MCF 10A (cell line): ENCODE measurements at places on chromosomes 6 and 20. TPM values are rescaled to one million over a fixed set of nuclear protein-coding genes. Genes with fewer than 3 reads are reported as not detected.

- no peak overlapping the region for H3K27ac ChIP-seq
- no peaks in the 10 kb centered on the region for H3K36me3 ChIP-seq
- H3K27me3 ChIP-seq: no peaks in the 10 kb centered on the region
- no peak overlapping the region for H3K4me3 ChIP-seq
Observed at GRCh38 chr6:65546894-65547293, 160.1 kb downstream of the EYS start.

FANCE gene
- total RNA-seq: 12.3 and 13.3 TPM in 2 replicates

- H3K4me1 ChIP-seq: no peaks in the 10 kb centered on the region
- no peak for DNase-seq
- no peaks in the 10 kb centered on the region for H3K36me3 ChIP-seq
- H3K27me3 ChIP-seq: peaks cover 3% of the 10 kb centered on the region
- H3K4me3 ChIP-seq: no peak overlapping the region
- H3K27ac ChIP-seq: no peak overlapping the region
Observed at GRCh38 chr20:4281258-4282055, 266.1 kb upstream of the RNF24 start.

CCNC gene
- 54.0 and 76.5 TPM in 2 replicates for total RNA-seq

GRCh38 chr6:23137611-23138010, 568.2 kb downstream of the HDGFL1 start:
- DNase-seq: no peak
- no peaks in the 10 kb centered on the region for H3K4me1 ChIP-seq
- H3K36me3 ChIP-seq: no peaks in the 10 kb centered on the region
- H3K27ac ChIP-seq: no peak overlapping the region
- H3K4me3 ChIP-seq: no peak overlapping the region

- peaks cover 27% of the 10 kb centered on the region for H3K27me3 ChIP-seq
- H3K4me1 ChIP-seq: peaks cover 11% of the 10 kb centered on the region
- DNase-seq: peak; percentile 86
- no peaks in the 10 kb centered on the region for H3K36me3 ChIP-seq
Observed at GRCh38 chr6:16901782-16902181, 140.5 kb upstream of the ATXN1 start.

DNA sequence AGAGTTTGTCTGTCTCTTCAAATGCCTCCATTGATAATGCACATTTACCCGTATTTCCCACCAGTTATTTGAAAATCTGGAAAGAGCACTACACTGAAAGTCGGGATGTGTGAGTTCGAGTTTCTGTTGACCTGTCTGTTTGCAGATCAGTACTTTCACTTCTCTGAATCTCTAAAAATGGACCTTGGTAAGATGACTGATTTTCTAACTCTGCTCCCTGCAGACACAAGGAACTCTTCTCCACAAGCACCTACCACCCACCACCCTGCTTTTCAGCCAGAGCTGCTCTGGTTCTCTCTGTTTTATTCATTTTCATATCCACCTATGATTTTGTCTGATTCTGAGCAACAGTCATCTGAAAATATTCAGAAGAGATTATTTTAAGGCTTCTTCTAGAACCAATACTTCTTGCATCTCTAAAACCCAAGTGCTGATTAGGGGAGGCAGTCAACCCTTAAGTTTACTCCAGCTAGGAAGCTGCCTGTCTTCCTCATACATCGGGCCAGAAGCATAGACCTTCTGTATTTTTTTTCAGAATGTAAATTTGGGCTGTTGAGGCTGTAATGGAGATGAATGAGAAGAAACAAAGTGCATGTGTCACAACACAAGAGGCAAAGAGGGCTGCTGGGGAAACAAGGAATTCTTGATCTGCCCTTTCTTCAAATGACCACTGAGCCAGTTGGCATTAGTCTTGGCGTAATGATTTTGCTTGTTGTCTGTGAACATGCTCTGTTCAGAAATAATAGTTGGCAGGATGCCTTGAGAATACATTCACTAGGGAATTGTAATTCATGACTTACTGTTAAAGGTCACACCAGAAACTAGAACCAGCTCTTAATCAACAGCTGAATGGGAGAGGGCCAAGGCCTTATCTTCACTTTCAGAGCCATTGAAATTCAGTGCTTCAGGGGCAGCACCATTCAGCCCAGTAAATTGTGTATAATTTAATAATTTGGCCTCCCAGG, 85.4 kb upstream of the MYLIP start:
- no peaks in the 10 kb centered on the region for H3K36me3 ChIP-seq
- no peak overlapping the region for H3K4me3 ChIP-seq
- no peak overlapping the region for H3K27ac ChIP-seq

DNA sequence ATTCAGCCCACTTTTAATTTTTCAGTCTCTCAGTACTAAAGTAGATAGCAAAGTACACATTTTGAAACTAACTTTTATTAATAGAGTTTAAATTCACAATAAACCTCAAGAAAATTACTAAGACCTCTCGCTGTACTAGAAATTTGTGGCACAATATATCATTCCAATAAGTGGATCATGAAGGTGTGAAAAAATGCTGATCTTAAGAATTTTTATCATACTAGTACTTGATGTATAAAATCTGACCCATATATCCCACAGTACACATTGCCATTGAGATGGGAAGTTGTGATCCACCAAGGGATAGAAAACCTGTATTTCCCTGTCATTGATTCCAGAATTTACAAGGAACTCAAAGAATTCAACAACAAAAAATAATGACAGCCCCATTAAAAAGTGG, 85.7 kb downstream of the DCDC2 start:
- H3K36me3 ChIP-seq: no peaks in the 10 kb centered on the region
- H3K4me3 ChIP-seq: no peak overlapping the region
- peaks cover 9% of the 10 kb centered on the region for H3K4me1 ChIP-seq
- no peak for DNase-seq
- H3K27ac ChIP-seq: no peak overlapping the region

GRCh38 chr6:110180228-110181008, at the start of gene CDC40:
Gene CDC40 (plus strand): TSS chr6:110180427. CDS start chr6:110180445, 18 bp downstream.
- H3K27ac ChIP-seq: no peak within 1 kb of the TSS
- H3K4me1 ChIP-seq: peaks cover 9% of the 10 kb centered on the region
- no peaks in the 10 kb centered on the region for H3K27me3 ChIP-seq
- no peak for DNase-seq

- H3K27me3 ChIP-seq: no peaks in the 10 kb centered on the region
- DNase-seq: peak; percentile 68
- H3K4me3 ChIP-seq: no peak overlapping the region
- H3K36me3 ChIP-seq: peaks cover 35% of the 10 kb centered on the region
- H3K27ac ChIP-seq: peak overlapping the region; percentile 6
- H3K4me1 ChIP-seq: peaks cover 57% of the 10 kb centered on the region
Observed at GRCh38 chr20:50913690-50914375, 17.4 kb downstream of the ADNP start.

SLC25A27 gene
- 21.7 and 36.9 TPM in 2 replicates for total RNA-seq

- H3K27ac ChIP-seq: no peak overlapping the region
- DNase-seq: no peak
- no peaks in the 10 kb centered on the region for H3K27me3 ChIP-seq
Observed at GRCh38 chr6:56509031-56509430, 133.7 kb downstream of the DST start.

DNA sequence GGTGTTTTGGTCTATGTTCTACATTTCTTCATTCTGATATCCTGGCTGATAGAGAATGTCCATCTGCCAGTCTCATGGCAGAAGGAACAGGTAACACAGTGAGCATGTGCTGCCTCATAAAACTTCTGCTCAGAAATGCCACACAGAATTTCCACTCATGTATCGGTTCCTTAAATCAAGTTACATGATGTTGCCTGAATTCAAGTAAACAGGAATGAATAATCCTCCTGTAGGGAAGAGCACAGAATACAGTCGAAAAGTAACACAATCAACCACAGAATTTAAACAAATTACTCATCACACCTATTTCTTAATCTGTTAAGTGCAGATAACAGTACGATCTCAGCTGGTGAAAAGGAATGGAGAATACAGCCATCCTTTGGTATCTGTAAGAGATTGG, 74.7 kb downstream of the FAM217A start:
- H3K27me3 ChIP-seq: no peaks in the 10 kb centered on the region
- no peak overlapping the region for H3K4me3 ChIP-seq
- no peak for DNase-seq
- peaks cover 6% of the 10 kb centered on the region for H3K4me1 ChIP-seq
- H3K27ac ChIP-seq: no peak overlapping the region

TSHZ2 gene
- total RNA-seq: 1.6 and 2.3 TPM in 2 replicates

PRDM13 gene
- not detected in 2 replicates for total RNA-seq

NOTCH4 gene
- not detected in 2 replicates for total RNA-seq

SLX4IP gene
- 11.2 and 12.9 TPM in 2 replicates for total RNA-seq

DNA sequence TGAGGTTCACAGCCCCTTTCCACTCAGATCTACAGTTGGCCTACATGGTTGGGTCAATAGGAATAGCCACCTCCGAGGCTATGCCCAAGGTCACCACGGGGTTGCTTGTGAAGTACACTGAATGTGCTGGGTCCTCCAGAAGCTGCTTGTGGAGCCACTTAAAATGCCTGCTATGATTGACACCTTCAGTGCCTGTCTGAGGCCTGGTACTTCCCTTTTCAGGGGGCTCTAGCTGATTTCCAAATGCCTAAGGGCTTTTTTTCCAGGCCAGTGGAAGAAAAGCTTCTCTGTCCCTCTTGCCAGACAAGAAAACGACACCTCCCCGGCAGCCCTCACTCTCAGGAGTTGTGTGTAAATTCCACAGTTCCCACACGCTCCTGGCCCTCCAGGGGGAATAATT, 6.3 kb upstream of the NXT1 start:
- DNase-seq: no peak
- H3K4me1 ChIP-seq: peaks cover 3% of the 10 kb centered on the region
- H3K27me3 ChIP-seq: no peaks in the 10 kb centered on the region
- no peak overlapping the region for H3K4me3 ChIP-seq
- H3K27ac ChIP-seq: no peak overlapping the region

C20orf141 gene
- not detected in 2 replicates for total RNA-seq

- H3K36me3 ChIP-seq: peaks cover 17% of the 10 kb centered on the region
- no peaks in the 10 kb centered on the region for H3K27me3 ChIP-seq
- H3K4me1 ChIP-seq: peaks cover 15% of the 10 kb centered on the region
Observed at GRCh38 chr6:46653439-46654195, 842 bp downstream of the SLC25A27 start.

DNA sequence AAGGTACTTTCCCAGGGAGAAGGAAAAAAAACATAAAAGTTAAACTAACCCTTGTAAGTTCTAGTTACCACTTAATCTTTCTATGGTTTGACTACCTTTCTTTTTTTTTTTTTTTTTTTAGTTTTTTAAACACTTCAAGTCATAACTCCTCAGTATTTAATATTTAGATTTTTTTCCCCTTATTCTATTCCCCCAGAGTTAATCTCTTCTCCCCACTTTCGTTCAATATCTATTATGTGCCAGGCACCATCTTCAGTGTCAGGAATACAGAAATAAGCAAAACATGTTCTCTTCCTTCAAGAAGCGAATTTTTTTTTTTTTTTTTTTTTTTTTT, 62.0 kb upstream of the LOC128125822 start:
- peak overlapping the region; percentile 42 for H3K27ac ChIP-seq
- H3K4me1 ChIP-seq: peaks cover 9% of the 10 kb centered on the region
- no peak for DNase-seq
- no peaks in the 10 kb centered on the region for H3K27me3 ChIP-seq
- no peaks in the 10 kb centered on the region for H3K36me3 ChIP-seq

OR2B6 gene
- total RNA-seq: not detected in 2 replicates

GRCh38 chr20:10707068-10707467, 33.3 kb upstream of the JAG1 start:
- no peaks in the 10 kb centered on the region for H3K27me3 ChIP-seq
- peaks cover 20% of the 10 kb centered on the region for H3K4me1 ChIP-seq
- no peak overlapping the region for H3K27ac ChIP-seq

DNA sequence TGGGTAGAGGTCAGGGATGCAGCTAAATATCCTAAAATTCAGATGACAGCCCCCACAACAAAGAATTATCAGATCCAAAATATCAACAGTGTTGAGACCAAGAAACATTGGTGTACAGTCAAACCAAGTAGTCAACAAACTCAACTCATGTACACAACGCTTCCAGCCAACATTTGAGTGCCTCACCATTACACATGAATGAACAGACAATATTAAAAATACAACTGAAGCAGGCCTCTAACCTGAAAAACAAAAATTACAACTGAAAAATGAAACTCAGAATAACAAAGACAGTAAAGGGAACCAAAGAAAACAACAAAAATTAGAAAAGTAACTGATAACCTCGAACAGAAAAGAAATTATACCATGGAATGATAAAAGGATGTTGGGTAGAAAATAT, 46.2 kb downstream of the HACE1 start:
- H3K36me3 ChIP-seq: no peaks in the 10 kb centered on the region
- H3K4me3 ChIP-seq: no peak overlapping the region
- no peaks in the 10 kb centered on the region for H3K4me1 ChIP-seq
- no peaks in the 10 kb centered on the region for H3K27me3 ChIP-seq
- no peak for DNase-seq

DNA sequence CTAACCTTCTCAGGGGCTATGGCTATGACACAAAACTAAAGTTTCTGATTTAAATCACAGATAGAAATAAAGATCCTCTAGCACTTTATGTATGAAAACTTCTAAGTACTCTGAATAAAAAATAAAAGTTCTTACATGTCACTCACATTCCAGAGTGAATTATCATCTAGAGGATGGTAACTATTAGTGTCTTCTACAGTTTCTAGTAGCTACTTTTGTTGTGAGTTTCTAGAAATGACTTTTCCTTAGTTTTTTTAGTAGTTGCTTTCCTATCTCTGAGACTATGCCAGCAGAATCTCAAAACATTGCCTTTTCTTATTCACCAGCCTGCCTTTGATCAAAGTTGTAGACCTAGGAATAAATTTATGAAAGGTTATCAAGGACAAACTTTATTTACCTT, 10.1 kb downstream of the ZNF318 start:
- no peaks in the 10 kb centered on the region for H3K27me3 ChIP-seq
- peak overlapping the region; percentile 46 for H3K27ac ChIP-seq
- H3K4me1 ChIP-seq: no peaks in the 10 kb centered on the region
- DNase-seq: no peak

DNA sequence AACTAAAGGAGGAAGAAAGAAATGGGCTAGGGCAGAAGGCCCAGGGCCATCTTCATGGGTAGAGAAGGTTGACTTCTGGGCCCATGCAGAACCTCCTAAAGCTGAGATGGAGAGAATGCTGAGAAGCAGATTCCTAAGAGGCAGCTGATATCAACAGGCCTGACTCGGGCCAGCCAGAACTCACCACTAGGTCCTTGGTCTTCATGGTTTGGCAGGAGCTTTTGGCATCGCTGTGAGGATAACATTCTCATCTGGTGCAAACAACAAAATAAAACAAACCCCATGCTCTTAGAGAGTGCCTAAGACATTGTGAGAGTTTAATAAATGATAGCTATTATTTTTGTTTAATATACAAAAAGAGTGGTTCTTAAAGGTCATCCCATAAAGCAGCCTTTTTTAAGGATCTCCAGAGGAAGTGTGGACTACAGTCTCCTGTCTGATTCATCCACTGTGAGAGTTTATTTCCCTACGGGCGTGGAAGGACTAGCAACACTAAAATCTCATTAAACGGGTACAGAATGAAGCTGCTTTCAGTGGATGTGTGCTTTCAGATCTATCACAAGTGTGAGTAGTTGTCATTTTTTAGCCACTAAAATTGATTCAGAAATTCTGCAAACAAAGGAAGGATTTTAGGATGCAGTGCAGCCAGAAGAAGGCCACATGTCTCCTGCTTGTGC, 160.0 kb downstream of the PLCB4 start:
- H3K27me3 ChIP-seq: no peaks in the 10 kb centered on the region
- DNase-seq: no peak
- no peaks in the 10 kb centered on the region for H3K36me3 ChIP-seq
- H3K4me1 ChIP-seq: no peaks in the 10 kb centered on the region

- no peak overlapping the region for H3K27ac ChIP-seq
- H3K4me1 ChIP-seq: peaks cover 7% of the 10 kb centered on the region
- H3K36me3 ChIP-seq: no peaks in the 10 kb centered on the region
- H3K4me3 ChIP-seq: no peak overlapping the region
- peak; percentile 54 for DNase-seq
Observed at GRCh38 chr20:53157443-53158408, 185.6 kb downstream of the TSHZ2 start.
